GM23338 (cell line): ENCODE measurements at places on chromosomes 5 and 9.
A peak's percentile ranks its signal among the peaks of the same experiment; 100 is the strongest.

DNA sequence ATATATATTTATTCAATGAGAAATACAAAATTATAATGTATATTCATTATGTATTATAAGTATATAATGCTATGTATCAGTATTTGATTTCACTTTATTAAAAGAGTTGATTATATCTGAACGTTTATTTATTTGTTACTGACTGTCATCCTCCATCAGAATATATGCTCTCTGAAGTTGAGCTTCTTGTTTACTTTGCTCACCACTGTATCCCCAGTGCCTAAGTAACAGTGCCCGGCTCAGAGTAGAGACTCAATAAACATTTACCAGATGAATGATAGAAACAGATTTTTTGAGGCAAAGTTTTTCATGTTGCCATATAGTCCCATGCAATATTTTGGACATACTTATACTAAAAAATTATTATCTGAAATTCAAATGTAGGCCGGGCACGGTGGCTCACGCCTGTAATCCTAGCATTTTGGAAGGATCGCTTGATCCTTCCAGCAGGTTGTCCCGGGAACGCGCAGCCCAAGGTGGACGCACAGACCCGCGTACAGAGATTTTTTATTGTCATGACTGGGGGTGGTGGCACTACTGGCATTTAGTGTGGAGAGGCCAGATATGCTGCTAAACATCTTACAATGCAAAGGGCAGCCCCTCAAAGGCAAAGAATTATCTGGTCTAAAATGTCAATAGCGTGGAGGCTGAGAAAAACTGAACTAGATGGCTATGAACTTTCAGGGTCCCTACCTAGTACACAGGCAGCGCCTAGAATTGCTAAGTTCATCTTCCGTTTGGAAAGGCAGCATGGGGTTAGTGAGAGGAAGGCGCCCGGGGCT, 761 bp upstream of the DNAJC25 start:
- DNase-seq, result peak; percentile 32

GRCh38 chr5:141338538-141339306, at the start of gene PCDHGA2:
TSS of gene PCDHGA2 (plus strand) at chr5:141338760.
- DNase-seq, result peak; percentile 81

DNA sequence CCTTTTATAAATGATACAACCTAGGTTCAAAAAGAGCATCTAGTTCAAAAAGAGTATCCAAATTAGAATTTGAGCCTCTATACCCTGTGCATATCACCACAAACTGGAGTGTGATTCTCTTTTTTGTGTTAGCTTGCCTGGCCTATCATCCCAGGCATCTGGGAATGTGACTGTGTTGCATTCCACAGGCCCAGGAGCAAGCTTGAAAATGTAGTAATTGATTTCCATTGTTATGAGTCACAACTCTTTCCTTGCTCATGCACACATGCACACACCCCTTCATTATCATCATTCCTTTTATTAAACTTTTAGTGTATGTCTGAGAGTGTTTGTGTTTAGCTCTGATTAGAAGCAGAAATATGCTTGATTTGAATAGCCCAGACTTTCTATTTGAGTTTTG, 75.2 kb downstream of the FCHO2 start:
- peak; percentile 81 for DNase-seq

DNA sequence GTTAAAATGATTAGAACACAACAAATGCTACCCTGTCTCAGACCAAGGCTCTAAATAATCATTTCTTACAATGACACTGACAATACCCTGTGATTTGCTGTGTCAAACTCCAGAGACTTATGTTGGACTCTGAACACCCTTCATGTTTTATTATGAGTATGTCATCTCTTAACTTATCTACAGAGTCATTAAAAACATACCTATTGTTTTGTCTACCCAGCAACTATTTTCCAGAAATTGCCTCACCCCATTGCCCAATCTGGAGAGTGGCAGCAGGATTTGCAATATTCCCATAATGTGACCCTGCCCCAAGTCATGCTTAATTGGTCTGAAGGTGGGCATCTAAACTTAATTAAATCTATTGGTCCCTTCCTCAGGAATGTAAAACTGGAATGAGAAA, 23.0 kb upstream of the KIF2A start:
- DNase-seq, result no peak

DNA sequence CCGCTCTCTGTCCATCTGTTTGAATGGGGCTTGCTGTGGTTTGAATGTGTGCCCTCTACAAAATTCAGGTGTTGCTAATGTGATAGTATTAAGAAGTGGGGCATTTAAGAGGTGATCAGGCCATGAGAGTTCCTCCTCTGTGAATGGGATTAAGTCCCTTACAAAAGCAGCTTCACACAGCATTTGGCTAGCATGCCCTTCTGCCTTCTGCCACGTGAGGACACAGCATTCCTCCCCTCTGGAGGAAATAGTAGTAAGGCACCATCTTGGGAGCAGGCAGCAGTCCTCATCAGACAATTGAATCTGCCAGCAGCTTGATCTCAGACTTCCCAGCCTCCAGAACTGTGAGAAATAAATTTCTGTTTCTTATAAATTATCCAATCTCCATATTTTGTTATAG, 540.2 kb downstream of the CSNK1G3 start:
- DNase-seq, result no peak

DNA sequence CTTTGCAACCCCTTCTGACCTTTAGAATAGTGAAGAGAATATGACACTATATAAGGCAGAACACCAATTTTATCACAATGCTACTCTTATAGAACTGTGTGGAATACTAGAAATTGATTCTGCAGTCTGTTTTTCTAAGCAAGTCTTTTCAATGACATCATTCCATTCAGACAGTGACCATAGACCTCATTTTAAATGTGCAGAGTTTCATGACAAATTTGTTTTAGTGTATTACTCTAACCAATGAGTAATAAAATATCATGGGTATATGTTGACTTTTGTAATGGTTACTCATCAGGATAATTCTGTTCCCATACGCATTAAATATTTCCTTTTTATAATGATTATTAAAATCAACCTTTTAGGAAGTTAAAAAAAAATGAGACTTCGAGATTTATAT, 219.9 kb downstream of the COX7C start:
- no peak for DNase-seq

- DNase-seq, result no peak
Measured at GRCh38 chr9:69976152-69976551, 67.5 kb upstream of the MAMDC2 start.

GRCh38 chr9:2722715-2723114, 5.4 kb downstream of the KCNV2 start:
- peak; percentile 38 for DNase-seq

GRCh38 chr9:134188386-134189144, 24.2 kb upstream of the RNU6ATAC start:
- no peak for DNase-seq

- DNase-seq, result no peak
Measured at GRCh38 chr5:123835421-123835820, 323.4 kb downstream of the CSNK1G3 start.

- no peak for DNase-seq
Measured at GRCh38 chr9:29958469-29958868, 2385.2 kb upstream of the C9orf72 start.

DNA sequence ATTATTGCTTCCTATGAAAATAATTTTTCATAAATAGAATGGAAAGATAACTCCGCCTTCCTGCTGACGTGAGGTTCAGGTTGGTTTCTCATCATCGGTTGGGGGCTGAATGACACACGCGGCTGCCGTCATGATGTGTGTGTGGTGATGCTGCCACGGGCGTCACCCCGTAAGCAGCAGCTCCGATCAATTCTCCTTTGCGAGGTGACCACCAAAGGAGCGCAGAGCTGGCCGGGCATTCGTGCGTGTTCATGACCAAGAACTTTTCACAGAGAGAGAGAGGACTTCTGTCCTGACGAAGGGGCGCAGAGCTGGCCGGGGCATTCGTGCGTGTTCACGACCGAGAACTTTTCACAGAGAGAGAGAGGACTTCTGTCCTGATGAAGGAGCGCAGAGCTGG, 30.3 kb downstream of the SURF6 start:
- no peak for DNase-seq

- no peak for DNase-seq
Measured at GRCh38 chr9:3992924-3993323, 306.9 kb downstream of the GLIS3 start.

DNA sequence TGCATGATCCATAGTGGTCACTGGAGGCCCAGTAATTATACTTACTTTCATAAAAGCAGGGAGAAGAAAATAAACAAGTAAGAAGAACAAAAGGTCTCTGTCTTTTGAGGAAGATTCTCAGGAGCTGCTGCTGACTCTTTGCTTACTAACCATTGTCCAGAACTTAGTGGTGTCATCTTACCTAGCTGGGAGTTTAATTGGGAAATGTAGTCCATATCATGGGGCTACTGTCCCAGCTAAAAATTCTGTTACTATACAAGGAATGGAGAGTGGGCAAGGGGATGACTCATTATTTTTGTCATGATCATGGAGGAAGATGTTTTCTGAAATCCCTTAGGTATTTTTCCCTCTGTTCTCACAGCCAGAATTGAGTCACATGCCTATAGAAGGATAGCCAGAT, 639.3 kb downstream of the MTRR start:
- no peak for DNase-seq

DNA sequence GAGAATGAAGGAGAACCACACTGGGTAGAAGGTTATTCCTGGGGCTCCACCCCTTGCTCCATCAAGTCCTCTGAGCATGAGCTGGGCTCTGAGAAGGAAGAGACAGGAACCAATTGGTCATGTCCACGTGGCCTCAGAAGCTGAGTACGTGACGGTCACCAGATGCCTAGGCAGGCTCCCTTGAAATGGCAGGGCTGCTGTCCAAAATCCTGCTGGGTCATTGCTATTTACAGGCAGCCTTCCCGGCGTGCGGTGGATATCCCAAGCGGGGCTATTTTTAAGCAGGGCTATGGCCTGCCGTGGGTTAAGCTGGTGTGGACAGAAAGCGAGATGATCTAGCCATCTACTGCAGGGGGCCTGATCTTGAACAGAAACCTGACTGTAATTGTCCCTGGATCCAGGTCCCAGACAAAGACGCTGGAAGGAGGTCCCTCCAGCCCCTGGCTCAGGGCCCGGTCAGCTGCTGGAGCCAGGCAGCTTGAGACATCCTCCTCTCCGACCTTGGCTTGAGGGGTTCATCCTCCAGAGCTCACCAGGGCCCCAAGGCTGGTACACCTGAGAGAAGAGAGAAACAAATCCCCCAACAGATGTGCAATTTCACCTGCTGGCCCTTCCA, 550 bp upstream of the CKMT2 start:
- DNase-seq, result no peak

DNA sequence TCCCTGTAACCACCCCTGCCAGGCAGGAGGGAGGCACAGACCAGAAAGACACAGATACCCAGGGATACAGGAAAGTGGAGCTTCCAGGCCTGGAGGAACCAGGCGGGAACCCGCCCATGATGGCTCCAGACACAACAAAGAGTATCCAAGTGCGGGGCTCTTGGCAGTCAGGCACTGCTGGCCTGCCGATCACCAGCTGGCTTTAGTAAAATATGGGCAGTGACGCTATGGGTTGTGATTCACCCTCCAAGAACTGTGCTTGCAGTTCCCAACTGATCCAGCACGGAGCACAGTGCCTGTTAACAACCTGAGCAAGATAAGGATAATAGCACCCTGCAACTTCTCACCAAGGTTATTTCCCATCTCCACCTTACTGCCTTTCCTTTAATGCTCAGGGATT, 463.3 kb downstream of the IRX1 start:
- no peak for DNase-seq

GRCh38 chr5:64201996-64202395, 36.4 kb downstream of the RNF180 start:
- DNase-seq, result no peak

DNA sequence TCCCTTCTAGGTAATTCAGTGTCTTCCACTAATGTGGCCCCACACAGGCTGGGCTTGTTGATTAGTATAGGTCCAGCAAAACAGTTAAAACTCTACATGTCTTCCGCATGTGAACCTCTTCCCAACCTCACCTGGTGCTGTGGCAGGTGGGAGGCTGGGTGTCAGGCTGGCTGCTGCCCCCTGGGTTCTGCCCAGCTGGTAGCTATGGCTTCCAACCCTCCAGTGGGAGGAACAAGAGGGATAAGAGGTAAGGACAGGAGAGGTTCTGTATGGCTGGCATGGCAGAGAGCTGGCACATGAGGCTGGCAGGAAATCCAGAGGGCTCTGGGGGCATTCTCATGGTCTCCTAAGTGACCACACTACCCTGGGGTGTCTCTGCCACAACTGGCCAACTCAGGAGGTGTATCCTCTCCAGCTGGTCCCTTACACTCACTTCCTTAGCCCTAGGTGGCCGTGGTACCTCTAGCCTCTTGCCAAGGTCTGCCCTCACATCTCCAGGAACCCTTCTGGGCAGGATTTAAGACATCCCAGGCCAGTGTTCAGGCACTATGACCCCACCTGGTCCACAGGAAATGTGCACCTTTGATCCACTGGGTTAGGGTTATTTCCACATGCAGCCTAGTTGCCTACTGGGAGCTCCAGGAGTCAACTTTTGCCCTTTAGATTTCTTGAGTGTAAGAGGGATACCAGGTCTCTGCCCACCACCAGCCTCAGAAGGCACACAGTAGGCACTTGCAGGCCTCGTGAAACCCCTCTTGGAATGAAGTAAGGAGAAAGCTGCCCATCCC, 41.7 kb downstream of the AHRR start:
- no peak for DNase-seq

- no peak for DNase-seq
Measured at GRCh38 chr9:90449213-90449925, 193.3 kb downstream of the DIRAS2 start.

DNA sequence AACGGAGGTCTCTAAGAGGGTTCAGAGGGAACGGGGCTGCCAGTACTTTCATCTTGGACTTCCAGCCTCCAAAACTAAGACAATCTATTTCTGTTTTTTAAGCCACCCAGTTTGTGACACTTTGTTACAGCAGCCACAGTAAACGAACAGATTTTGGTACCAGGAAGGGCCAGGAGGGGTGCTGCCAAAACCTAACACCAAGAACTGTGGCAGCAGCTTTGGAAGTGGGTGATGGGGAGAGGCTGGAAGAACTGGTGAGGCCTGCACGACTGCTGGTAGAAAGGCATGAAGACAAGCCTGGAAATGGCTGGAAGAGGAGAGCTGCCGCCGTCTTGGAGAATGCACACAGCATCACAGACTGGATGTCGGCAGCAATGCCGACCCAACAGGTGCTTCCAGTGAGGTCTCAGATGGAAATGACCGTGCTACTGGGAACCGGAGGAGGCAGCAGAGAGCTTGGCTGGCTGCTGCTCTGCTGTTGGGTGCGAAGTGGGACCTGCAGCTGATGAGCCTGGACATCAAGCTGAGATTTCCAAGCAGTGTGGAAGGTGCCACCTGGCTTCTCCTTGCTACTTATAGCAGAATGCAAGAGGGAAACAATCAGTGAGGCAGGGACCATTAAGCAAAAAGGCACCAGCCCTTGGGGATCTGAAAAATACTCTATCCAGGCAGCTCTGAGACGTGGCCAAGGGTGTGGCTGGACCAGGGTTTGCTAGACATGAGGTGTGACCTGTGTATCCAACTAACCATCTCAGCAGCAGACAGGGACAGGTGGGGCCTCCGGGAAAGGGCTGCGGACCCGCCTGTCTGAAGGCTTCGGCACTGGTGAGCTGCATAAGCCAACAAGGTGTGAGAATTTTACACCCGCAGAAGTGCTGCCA, 4.7 kb upstream of the TMEM210 start:
- DNase-seq, result peak; percentile 70
